GM12864 (cell line): ENCODE measurements at places on chromosomes 2 and 18.

DNA sequence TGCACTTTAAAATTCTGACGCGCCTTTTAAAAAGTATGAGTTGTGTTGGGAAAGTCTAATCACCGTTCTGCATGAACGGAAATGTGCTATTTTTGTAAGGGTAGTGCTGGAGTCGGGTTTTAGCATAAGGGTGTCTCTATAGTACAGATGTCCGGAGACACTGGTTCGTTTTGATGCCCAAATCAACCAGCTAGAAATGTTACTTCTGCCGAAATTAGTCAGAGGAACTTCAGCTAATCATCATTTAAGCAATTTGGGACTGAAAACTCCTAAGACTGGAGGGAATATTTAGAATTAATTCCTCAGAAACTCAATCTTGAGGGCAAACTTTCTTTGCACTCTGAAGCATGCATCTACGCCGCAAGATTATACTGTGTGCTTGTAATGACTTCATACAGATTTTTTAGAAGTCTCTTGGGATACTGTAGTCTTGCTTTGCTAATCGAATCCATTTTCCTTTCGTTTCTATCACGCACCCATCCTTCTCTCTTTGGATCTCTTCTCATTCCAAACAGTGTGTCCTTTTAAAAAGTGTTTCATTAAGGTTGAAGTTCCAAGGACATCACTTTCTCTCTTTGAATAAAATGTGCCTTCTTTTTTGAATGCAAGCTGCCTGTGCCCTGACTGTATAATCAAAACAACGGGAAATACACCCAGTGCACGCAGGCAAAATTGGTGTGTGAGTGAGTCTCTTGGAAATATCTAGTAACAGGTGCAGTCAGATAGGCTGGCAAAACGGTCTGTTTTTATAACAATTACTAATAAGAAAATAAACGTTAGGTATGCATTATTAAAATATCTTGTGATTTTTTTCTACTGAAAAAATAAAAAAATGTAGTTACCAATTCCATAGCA, 270.9 kb upstream of the TCF4 start:
- no peak for DNase-seq

- DNase-seq, result no peak
Measured at GRCh38 chr2:200174433-200175216, 131.9 kb upstream of the SPATS2L start.

DNA sequence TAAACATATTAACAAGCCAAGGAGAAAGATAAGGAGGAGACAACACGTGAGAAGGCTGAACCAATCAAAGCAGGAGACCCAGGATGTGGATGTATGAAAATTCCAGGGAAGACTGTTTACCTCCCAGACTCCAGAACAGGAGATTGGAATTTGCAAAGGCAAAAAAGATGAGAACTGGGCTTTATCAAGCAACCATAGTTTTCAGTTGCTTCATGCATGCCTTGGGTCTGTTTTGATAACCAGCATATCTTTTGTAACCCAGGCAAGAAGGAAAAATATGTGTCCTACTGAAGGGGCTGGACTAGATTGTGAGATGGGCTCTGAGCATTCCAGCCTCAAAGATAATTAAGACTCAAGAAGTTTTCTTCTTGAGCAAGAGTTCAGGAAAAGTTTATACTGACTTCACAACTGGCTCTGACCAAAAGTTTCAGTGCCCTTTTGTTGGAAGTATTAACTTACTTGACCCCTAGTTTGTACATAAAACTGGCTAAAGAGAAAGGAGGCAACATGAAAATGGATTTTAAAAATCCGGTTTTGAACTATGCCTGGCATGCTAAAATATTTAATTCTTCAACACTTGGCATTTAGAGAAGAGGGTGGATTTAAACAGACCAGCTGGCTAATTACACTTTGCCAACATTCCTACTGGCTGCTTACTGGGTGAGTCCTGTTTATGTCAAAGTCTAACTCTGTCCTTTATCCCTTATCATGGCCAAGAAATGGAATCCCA, 79.3 kb upstream of the CD28 start:
- no peak for DNase-seq

DNA sequence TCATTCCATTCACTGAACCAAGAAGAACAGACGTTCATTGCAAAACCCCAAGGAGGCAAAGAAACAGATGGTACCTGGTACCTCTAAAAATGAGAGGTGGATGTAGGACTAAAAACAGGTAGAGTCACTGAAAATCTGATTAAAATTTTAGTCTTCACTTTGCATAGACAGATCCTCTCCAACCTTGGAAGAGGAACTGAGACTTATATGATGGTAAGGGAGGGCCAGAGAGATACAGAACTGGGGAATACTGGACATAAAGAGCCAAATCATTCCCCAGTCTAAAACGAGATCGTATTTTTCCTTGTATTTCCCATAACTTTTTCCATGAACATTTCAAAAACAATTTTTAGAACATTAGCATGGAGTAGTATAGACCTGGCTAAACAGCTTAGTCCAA, 59.7 kb upstream of the SPOPL start:
- no peak for DNase-seq

DNA sequence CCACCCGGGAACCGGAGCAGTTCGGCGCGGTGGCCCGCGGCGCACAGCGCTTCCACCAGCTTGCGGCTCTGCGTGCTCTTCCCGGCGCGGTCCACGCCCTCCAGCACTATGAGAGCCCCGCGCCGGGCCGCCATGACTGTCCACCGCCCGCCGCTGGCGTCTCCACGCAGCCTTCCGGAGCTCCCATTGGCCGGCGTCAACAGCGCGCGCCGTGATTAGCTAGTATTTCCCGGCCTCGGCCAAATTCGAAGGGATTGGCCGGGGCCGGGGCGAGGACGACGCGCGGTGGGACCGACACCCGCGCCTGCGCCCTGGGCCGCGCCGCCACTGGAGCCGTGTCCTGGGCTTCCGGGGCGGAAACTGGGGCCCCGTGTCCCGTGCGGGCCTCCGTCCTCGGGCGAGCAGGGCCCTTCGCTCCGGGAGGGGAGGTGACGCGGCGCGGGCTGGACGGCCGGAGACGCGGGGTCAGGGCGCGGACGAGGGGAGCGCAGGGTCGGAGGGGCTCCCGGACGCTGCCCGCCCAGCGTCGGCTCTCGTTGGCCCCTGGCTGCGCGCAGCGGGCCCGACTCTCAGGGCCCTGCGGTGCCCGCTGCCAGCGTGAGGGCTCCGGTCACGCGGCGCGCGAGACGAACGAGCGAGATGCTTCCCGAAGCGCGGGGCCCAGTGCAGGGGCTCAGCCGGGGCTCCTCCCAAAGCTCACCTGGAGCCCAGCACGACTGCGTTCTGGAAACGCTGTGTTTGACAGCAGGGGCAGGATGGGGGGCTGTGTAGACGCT, at the start of gene DTYMK:
Gene DTYMK, minus strand, starts transcription at position 166 of the 776 bp plus-strand sequence. Its CDS starts 32 bp downstream, at position 134.
- DNase-seq, result peak; percentile 71

DNA sequence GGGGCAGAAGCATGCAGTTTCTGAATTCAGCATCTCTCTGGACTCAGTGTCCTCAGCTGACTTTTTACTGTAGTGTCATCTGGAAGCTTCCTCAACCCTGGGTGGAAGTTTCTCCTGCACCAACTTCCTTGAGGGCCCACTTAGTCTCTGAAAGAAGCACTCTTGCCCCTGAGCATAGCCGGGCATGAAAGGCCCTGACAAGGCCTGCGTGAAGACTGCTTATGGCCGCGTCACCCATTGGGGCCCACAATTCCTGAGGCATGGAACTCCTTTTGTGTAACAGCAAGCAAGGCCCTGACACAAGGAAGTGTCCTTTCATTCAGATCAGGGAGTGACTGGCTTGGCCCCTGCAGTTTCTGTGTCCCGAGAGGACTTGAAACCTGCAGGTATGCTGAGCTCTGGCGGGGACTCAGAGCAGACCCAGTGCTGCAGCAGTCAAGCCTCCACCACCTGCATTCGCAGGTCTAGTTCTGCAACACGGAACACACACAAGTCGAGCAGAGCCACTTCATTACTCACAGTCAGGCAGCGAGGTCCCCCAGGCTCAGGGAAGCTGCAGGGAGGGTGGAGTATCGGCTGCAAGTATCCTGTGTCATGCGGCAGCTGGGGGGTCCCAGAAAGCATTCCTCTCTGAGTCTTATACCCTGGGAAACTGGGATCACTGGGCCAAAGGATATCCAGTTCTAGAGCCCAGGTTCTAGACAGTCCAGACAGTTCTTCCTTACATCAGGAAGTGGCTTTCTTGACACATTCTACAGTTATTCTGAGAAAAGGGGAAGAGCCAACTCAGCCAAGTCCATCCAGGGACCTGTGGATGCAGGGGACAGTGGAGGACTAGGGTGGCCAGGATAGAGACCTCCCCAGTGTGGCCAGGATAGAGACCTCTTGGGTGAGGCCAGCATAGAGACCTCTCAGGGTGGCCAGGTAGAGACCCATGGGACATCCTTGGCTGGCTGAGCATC, 35.6 kb upstream of the PRLH start:
- DNase-seq, result no peak

GRCh38 chr18:13800505-13801259, 23.3 kb upstream of the MC5R start:
- DNase-seq, result no peak

DNA sequence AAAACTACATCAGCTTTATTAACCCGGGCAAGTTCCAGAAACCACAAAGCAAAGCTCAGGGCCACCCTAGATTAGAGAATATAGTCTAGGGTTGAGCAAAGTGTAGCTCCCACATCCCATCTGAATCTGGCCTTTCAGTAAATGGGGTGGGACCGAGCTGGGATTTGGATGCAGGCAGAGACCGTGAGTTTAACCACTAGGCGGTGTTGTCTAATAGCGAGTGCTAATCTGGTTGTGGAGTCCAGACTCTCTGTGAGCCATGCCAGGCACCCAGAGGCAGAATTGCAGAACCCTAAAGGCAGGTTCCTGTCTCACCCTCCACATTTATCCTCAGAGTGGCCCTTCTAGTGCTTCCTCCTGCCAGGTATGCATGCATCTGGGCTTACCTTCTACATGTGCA, 435.9 kb downstream of the TSN start:
- DNase-seq, result no peak
